ENCODE measurements at places on chromosomes 1 and 21.

GRCh38 chr1:241401156-241401555 lies 44.2 kb upstream of the RGS7 start:
- DNase-seq: no peak

DNA sequence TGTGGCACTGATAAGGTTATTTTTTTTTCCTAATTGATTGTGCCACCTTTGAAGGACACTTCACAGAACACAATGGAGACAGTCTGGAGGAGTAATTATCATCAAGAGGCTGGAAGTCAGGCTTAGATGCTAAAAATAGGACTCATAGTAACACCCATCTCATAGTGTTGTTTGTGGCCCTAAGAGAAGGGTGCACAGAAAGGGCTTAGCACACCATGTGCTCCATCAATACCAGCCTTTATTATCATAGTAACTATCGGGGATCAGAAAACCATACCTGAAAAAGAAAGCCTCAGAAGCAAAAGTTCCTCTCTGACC lies 11.9 kb downstream of the NIPAL3 start:
- no peak for DNase-seq

DNA sequence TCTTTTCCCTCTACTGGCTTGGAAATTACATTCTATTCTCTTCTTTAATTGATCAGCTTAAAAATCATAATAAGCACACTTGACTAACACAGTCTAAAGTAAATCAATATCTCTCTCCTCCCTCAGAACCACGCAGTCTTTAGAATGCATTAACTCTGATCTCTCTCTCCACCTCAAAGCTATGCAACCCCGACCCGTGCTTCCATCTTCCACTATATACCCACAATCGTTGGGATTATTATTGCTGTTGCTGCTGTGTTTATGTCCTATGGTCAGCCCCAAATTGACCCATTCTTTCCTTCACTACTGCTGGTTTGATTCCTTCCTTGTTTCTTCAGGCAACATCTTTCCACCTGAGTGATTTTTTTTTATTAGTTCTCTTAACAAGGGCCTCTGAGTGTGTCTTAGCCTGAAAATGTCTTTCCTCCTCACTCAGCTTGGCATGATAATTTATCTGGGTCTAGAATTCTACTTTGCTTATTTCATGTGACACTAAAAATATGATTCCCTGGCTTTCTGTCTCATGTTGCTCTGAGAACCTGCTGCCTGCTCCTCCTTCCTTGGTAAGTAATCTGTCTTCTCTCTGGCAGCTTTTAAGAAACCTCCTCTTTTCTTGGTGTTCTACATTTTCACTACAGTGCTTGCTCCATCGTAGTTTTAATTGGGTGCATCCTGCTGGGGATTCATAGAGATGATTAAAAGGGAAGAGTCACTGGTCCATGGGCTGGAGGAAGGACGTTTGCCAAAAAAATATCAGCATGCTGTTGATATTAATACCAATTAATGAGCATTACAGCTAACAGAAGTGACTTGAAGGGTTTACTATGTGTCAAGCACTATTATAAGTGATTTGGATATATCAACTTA lies 472.2 kb downstream of the MATN1 start:
- DNase-seq: no peak

- DNase-seq: no peak
These were observed 2.9 kb upstream of the MATN1 start for GRCh38 chr1:30726236-30726635.

DNA sequence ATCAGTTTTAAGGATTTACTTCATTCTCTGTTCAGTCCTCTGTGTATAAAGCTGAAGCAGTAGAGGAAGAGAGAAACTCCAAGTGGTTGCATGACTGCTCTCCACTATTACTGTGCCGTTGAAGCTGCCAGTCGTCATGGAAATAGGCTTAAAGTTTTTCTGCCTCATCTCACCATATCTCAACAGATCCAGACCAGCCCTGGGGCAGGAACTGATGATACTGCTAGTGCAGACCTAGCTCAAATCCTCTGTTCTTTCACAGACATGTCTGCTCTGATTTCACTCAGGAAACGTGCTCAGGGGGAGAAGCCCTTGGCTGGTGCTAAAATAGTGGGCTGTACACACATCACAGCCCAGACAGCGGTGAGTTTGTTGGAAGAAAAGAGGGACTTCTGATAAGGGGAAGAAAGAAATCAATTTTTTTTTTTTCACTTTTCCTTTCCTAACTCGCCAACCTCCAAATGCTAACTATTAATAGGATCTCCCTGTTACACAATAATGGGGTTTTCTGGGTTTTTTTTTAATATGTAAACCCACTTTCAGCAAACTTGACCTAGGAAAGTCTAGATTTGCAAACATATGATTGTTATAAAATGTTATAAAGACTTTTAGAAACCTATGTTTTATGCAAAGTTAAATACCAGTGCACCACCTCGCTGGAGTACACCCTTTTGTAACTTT lies 22.2 kb upstream of the STRIP1 start:
- no peak for DNase-seq

GRCh38 chr1:82390627-82391026 lies 589.9 kb downstream of the ADGRL2 start:
- DNase-seq: no peak

- no peak for DNase-seq
These were observed 8.1 kb downstream of the PRMT2 start for GRCh38 chr21:46643379-46644177.

- no peak for DNase-seq
These were observed 62.4 kb downstream of the TMEM53 start for GRCh38 chr1:44611866-44612265.

GRCh38 chr1:114144016-114144415 lies 9.7 kb downstream of the SYT6 start:
- peak; percentile 26 for DNase-seq

GRCh38 chr1:7293702-7294629 lies 477.1 kb upstream of the VAMP3 start:
- no peak for DNase-seq

DNA sequence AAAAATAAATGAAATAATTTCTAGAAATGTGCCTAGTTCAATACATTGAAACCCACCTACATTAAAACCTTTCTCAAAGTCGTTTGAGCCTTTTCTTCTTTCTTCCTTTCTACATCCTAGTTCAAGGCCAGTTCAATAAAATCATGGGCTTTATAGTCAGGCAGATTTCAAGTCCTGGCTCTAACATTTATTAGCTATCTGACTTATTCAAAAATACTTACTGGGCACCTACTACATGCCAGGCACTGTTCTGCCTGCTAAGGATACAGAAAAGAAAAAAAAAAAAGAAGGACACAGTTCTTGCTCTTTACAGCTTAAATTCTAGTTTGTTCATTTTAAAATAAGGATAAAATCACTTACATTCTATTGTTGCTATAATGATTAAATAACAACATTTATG lies 134.2 kb upstream of the FGGY start:
- no peak for DNase-seq

- no peak for DNase-seq
These were observed 475.4 kb downstream of the PTBP2 start for GRCh38 chr1:97196825-97197516.

- no peak for DNase-seq
These were observed 1557.4 kb downstream of the PLA2G4A start for GRCh38 chr1:188386161-188386560.

DNA sequence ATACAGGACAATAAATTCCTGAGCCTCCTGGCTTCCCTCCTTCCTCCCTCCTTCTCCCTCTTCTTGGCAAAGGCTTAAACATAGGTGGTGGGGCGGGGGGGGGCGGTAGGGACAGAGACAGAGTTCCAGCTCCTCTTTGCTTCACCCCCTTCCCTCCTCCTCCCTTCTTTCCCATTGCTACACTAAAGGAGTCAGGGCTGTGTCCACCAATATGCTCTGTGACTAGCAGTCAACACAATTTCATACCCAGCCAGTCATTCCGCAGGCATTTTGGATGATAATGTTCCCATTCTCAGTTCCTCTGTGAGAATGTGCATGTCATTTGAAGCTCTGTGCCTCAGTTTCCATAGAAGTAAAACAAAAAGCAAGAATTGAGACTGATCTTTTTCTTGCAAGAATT lies 1.7 kb downstream of the LMOD1 start:
- DNase-seq: no peak

DNA sequence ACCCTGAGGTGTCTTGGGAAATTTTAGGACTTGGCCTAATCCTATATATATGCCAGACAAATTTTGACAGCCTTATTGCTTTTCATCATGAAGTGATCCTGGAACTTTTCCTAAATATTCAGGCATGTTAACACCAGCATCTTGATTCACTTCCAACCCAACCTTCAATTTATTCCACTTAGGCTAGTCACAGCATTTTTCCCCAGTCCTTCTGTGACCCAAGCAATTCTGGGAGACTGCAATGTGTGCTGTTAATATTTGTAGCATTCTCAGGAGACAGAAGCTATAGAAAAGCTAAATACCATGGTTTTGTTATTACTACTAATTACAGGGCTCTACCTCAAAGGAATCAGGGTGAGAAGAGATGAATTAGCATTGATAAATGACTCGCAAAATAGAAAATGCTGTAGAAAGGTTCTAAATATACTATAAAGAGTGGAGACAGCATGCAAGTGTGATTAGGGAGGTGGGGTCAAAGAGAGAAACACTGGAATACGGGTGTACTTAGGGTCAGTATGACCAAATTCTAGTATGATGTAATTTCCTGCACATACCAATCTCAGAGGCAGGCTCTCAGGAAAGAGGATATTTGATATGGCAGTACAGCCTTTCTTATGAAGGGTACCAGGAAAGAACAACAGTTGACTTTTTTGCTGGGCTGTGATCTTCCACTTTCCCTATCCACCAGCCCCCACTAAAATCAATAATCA lies 29.1 kb downstream of the PRRX1 start:
- DNase-seq: peak; percentile 18

DNA sequence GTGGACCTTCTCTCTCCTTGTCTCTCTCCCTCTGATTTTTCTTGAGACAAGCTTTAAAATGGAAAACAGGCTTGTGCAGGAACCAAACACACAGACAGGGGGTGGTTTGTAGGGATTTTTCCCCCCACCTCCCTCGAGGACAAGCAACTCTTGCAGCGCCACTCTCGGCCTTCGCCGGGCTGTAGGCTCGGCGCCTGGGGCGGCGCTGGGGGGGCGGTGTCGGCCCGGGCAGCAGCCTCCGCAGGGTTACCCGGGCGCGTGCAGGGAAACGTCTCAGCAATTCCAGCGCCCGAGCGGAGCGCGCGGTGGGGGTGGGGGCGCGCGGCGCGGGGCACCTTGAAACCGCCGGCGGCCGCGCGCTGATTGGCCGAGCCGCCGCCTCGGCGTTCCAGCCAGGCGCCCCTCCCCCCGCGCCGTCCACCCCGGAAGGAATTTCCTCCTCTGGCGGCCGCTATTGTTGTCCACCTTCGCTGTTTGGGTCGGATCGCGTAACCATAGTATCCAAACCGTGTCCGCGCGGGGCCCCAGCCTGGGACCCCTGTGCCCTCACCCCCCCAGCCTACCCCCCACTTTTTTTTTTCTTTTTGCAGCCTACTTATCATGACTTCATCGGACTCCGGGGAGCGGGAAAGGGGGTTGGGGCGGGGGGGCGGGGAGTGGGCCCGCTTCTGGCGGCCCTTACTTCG lies 59.8 kb upstream of the ACOT11 start:
- peak; percentile 92 for DNase-seq

- DNase-seq: no peak
These were observed 45.2 kb upstream of the DPT start for GRCh38 chr1:168774241-168774640.

GRCh38 chr1:243253211-243253925 lies 1.7 kb downstream of the CEP170 start:
- DNase-seq: peak; percentile 49

- no peak for DNase-seq
These were observed 124.0 kb downstream of the NGF start for GRCh38 chr1:115214098-115214497.

DNA sequence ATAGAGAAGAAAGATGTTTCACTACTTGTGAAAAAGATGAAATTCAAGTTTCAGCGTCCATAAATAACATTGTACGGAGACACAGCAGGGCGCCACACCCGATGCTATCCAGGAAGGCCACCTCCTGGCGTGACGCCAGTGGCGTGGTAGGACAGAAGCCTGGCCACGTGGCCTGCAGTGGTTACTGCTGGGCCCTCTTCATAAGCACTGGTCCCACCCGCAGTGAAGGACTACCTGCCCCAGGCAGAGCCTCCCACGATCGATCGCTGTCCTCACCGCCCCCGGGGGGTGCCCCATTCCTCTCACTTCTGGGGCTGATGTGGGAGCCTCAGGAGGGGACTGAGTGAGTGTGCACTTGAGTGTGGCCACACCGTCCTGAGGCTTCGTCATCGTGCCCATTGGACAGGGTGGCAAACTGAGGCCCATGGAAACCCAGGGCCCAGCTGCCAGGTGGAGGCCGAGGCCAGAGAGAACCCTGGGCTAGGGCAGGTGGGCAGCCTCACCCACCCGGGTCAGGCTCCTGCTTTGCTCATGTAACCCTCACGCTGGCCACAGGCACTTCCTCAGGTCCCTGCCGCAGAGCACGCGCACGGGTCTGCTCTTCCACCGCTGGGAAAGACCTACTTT lies 11.7 kb upstream of the HES5 start:
- DNase-seq: no peak

DNA sequence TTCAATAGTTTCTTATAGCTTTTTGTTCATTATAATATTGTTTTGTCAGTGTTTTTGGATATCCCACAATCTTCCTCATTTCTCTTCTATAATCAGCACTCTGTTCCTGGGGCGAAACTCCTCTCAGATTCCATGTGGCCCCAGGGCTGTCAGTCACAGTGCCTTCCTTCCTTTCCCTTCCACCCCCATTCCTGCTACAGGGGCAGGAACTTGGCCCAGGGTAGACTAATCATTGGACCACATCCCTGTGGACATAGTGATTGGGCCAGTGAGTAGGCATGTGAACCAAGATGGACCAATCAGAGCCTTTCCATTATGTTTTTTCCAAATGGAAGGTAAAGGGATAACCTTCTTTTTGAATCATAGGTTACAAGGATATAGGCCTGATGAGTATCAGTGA lies 78.3 kb downstream of the PGM1 start:
- DNase-seq: no peak

GRCh38 chr1:11680270-11681070 lies 478 bp downstream of the MAD2L2 start:
- DNase-seq: no peak

DNA sequence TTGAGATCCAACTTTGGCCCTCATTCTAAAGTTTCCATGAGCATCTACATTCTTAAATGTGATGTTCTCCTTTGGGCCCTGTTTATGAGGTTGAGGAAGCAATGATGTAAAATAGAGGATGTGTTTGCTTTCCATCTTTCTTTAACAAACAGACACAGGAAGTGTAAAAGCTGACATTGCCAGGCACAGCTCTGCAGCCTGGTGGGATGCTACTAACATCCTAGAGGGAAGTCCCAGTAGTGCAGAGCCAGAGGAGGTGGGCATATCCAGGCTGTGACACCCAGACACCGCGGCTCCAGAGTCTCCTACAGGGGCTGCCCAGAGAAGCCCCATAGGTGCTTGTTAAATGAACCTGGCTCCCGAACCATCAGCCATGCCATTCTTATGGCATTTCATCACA lies 16.2 kb downstream of the OLFML2B start:
- DNase-seq: no peak

DNA sequence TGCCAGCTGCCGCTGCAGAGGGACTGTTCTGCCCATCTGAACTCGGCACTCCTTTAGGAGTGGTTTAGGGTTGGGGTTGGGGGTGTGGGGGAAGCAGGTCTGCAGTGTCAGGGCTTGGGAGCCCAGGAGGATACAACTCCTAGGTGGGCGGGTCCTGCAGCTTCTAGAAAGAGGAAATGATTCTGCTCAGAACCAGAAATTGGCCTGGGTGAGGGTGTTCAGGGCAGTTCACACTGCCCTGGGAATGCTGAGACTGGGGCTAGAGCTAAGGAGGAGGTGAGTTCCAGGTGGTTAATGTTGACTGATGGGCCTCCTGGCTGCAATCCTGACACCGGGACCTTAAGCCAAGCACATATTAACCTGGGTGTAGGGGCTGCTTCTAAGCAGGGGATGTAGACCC lies 4.8 kb upstream of the SLC26A9 start:
- DNase-seq: peak; percentile 52

All from NB4 (cell line).